ENCODE measurements at places on chromosomes 4 and X.

DNA sequence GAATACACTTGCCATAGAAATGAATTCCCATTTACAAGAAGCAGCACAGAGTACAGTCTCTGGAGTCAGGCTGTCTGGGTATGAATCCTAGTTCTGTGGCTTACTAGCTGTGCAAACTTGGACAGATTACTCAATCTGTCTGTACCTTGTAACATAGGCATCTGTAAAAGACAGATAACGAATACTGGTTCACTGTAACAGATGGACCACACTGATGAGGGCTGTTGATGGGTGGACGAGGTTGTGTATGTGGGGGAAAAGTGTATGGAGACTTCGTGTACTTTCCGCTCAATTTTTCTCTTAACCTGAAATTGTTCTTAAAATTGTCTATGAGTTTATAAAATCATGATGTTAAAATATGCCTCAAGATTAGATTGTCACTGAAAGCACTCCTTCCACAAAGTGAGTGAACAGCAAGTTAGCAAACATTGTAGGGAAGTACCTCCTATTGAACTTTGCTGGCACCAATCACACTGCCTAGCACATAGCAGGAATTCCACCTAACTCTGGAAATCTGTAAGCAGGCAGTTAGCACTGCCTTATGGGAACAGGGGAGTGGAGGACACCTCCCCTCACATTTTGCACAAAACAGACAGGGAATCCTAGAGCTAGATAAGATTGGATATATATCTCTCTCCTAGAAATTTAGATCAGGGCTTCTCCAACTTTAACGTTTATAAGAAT lies 6.5 kb upstream of the EXOSC9 start:
- DNase-seq = peak; percentile 50

GRCh38 chrX:40570346-40571093 lies 10.2 kb upstream of the ATP6AP2 start:
- DNase-seq = no peak

- no peak for DNase-seq
These were observed 268.7 kb downstream of the MAPK10 start for GRCh38 chr4:86091201-86091600.

DNA sequence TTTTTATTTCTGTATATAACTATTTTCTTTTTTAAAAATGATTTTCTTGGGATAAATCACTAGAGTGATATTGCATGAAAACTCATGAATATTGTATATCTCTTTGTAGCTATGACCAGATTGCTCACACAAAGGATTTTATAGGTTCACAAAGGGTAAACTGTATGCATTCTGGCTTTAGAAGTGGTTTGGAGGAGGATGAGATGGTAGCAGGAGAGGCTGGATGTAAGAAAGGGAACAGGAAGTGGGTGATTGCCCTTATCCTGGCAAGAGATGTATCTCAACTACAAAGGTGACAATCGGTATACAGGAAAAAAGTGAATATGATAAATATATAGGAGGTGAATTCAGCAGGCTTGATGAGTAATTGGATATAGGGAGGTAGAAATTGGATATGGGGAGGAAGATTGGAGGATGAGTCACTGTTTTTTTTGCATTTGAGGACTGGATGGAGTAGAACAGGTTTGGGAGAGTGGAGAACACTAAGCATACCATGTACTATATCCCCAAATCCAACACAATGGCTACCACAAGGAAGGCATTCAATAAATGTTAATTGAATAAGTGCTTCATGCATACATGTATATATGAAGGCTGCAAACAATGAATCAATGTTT lies 9.9 kb downstream of the FGG start:
- DNase-seq = no peak

- no peak for DNase-seq
These were observed 31.2 kb upstream of the HGFAC start for GRCh38 chr4:3410401-3411135.

- DNase-seq = no peak
These were observed 30.8 kb downstream of the NOP14 start for GRCh38 chr4:2932321-2932950.

- peak; percentile 43 for DNase-seq
These were observed 14.0 kb upstream of the TMEM156 start for GRCh38 chr4:39046249-39046648.

DNA sequence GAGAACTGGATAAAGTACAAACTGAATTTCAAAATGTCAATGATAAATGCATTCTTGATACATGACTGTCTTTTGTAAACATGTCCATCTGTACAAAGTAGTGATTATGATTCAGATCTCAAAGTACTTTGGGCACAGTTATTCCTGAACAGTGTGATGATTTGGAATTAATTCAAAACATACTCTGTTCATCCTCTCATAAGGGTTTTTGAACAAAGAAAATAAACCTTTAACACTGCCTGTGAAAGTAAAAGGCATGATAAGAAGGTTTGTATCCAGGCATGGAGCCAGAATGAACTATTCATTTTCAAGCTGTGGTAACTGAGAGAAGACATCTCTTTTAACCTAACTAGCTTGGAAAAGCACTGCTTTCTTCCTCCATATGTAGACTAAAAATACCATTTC lies 883 bp upstream of the KLHL4 start:
- DNase-seq = peak; percentile 69
